BJ (cell line): ENCODE measurements at places on chromosomes 3 and 15.

DNA sequence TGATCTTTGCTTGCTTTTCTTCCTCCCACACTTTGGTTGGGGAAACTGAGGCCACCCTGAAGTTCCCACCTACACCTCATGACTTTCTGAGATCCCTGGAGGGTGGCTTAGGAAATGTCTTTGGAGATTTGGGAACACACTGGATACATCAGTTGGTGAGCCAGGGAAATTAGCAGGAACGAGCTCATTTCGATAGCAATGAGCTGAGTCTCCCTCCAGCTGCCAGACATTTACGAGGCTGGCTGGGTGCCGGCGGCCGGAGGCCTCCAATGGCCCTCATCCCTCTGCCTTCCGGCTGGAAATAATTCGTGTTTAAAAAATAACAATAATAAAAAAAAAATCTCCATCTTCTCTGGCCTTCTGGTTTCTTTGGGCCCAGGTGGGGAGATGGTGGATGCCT is 38.8 kb downstream of the SMAD6 start:
- no peak for DNase-seq

GRCh38 chr3:24387000-24387399 is 107.7 kb downstream of the THRB start:
- no peak for DNase-seq

- DNase-seq = no peak
Measured at GRCh38 chr3:134535186-134535970, 49.5 kb downstream of the CEP63 start.

DNA sequence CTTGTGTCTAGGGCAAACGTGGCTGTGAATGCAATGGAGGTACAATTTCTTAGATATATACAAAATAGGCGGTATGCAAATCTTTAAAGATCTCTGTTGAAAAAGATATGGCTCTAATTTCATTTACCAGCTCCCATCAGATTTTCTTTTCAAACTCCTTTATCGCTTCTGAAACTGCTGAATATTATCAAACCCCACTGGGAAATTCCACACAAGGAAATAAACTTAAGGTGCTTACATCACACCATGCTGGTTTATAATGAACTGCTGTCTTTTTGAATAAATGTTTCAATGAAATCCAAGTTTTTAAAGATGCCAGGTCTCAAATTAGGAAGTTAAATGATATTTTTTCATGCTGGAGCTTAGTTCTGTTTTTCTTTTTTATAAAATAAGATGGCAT is 102.5 kb upstream of the ICE2 start:
- no peak for DNase-seq

DNA sequence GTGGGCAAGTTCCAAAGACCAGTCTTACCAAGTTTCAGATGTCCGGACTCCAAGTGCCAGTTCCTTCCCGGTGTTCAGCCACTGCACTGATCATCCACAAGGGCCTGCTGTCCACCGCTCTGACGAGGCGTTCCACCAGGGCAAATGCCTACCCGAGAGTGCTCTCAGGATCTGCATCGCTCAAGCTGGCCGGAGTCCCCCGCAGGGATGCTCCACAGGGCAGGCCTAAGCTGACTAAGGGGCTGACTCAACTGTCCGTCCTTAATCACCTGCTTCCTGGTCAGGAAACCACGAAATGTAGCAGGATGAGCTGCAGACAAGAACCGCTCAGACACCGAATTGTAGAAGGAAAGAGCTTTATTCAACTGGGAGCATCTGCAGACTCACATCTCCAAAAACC is 341.6 kb downstream of the KCNH8 start:
- DNase-seq = no peak

- no peak for DNase-seq
Measured at GRCh38 chr15:56243163-56244037, at the start of gene RFX7. RFX7 (minus strand) TSS chr15:56243879; CDS start chr15:56243285, 594 bp downstream.

DNA sequence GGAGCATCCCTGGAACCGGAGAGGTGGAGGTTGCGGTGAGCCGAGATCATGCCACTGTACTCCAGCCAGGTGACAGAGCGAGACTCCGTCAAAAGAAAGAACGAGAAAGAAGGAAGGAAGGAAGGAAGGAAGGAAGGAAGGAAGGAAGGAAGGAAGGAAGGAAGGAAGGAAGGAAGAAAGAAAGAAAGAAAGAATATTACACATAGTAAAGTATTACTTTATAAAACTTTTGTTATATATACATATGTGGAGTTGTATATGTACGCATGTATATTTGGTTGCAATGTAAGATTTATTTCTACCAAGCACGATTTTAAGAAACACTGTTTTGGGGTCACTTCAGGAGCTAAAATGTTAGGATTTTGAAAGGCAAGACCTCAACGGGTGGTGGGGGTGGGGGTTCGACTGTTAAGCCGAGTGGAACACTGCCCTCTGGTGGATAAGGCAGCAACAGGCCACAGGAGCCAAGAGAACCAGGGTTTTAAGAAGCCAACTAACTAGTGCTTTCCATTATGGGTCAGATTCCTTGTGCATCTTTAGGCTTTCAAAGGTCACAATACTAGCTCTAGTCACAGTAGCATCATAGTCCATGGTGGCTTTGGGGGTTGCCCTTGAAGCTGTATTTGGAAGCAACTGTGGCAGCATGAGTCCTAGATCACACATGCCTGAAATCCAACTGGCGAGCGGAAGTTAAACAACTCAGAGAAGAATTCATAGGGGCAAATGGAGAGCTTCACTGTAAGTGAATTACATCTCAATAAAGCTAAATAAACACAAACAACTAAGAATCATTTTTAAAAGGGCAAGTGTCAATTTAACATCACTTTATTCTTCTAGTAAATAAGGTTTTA is 22.5 kb downstream of the GLB1 start:
- no peak for DNase-seq

GRCh38 chr3:194573680-194574437 is 59.4 kb downstream of the TMEM44 start:
- DNase-seq = no peak

DNA sequence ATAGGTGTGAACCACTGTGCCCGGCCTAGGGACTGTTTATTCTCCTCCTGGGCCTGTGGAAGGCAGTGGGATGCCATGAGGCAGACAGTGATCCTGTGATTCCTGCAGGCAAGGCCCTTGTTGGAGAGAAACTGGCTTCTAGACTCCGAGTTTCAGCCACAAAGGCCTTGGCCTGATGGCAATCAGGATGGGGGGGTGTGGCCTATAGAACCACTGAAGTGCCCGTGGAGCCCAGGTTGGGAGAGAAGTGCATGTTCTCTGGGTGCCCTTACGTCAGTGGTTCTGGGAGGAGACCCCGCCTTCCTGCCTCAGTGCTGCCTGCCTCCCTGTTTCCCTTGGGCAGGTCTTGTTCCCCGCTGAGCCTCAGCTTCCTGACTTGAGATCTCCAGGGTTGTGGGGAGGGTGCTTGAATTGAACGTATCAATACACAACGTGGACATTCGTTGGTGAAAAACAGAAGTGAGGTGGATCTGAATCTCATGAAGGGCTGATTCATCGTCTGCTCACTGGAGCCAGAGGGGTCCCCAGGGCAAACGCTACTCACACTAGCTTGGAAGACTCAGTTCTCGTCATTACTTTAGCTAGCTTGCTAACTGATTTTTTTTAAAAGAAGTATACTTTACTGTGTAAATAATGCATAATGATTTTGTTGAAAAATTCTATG is 31.8 kb downstream of the IRAK2 start:
- DNase-seq = no peak

DNA sequence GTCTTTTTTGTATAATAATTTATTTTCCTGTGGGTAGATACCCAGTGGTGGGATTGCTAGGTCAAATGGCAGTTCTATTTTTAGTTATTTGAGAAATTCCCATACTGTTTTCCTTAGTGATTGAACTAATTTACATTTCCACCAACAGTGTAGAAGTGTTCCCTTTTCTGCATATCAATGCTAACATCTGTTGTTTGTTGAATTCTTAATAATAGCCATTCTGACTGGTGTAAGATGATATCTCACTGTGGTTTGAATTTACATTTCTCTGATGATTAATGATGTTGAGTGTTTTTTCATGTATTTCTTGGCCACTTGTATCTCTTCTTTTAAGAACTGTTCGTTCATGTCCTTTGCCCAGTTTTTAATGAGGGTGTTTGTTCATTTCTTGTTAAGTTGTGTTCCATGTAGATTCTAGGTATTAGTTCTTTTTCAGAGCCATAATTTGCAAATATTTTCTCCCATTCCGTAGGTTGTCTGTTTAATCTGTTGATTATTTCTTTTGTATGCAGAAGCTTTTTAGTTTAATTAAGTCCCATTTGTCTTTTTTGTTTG is 713.3 kb upstream of the EPHA6 start:
- no peak for DNase-seq

DNA sequence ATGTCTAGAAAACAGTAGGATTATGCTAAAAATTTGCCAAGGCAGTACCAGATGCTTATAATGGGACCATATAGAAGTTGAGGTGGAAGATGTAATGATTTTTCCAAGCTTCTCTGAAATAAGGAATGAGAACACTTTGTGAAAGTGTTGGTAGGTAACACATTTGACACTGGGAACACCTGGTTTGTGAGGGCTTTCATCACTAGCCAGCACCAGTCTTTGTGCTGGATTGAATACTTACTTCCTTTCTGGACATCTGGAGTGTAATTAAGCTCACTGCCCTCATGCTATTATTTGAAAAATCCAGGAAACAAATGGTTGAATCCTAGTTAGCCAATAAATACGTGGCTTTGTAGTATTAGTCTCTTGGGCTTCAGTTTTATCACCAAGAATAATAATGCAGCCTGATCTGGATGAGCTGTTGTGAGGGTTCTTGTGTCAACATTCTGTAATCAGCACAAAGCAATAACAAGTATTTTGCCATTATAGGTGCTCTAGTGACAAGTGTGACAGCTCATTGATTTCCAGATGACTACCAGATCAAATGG is 12.9 kb downstream of the CCDC80 start:
- no peak for DNase-seq

GRCh38 chr3:170267793-170268192 is 45.6 kb downstream of the PRKCI start:
- no peak for DNase-seq

DNA sequence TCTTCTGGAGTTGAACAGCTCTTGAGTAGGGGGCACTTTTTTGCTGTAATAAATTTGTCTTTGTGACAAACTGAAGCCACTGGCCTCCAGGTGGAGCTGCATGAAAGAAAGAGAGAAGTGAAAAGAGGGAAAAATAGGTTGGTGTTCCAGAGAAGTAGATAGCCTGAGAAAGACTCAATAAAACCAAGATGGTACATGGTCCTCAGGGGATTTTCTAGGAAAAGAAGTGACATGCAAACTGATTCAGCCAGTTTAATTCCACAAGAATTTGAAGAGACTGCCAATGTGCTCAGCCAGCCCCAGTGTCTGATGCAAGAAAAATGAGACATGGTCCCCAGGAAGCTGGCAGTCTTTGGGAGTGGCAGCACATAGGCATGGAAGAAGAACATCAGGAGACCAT is 152.7 kb downstream of the CD47 start:
- no peak for DNase-seq

GRCh38 chr3:136678981-136679380 is 73.2 kb downstream of the STAG1 start:
- DNase-seq = no peak

DNA sequence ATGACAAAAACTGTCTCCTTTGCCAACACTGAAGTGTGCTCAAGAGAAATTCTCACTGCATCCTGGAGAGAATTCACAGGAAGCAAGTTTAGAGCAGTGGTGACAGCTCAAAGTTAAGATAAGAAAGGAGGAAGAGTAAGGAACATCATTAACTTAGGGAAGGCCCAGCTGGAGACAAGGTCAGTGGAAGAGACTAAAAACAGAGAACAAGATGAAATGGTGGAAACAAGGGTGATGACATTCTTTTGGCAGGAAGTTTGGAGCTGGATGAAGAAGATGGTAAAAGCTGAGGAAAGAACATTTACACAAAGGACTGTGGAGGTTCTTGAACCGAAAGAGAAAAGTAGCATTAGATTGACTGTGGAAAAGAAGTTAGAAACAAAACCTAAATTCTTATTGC is 6.7 kb upstream of the SUCLG2 start:
- no peak for DNase-seq

DNA sequence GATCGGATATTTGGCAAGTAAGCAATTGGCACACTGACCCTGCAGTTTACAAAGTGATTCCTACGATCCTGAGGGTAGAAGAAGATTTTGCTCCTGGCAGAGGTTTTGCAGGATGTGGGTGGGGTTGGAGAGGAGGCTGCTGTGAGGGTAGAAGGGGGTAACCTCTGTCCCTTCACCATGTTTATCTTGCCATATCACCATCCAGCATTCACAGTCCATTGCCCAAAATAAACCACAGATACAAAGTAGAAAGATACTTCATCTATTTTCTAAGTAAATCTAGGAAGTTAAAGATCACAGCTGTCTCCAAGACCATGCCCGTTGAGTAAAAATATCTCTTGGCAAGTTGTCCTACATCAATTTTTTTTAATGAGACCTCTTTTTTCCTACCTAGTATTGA is 51.6 kb downstream of the LIPC start:
- DNase-seq = no peak

GRCh38 chr3:154228561-154229216 is 95.6 kb downstream of the DHX36 start:
- DNase-seq = no peak

DNA sequence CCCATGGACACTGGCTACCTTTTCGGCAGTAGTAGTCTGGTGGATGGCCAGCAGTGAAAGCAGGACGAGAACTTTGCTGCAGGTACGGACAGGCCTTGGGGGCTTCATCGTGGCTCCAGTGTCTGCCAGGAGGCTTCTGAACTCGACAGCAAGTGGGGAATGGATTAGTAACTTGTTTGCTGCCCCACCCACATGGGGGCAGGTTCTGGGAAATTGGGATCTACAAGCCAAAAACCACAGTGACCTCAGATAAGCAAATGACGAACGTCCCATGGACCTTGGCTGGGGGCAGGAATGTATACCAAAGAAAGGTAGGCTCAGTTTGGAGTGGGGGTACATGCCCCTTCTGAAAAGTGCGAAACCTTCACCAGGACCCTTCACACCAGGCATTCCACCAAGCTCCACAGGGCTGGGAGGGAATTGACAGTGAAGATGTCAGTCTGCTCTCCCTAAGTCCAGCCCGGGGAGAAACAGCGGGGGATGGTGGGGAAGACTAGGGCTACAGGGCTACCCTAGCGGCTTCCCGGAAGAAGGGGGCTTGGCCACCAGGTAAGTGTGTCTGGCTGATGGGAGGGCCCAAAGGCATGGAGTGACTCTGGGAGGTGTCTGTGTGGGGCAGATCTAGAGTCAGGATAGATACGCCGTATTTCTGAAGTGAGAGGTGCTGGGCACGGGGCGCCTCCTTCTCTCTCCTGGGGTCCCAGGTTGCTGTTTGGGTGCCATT is at the start of gene ITIH4:
TSS of gene ITIH4 (minus strand) at position 138 of the 724 bp plus-strand sequence. CDS start at position 108, 30 bp downstream.
- DNase-seq = no peak

DNA sequence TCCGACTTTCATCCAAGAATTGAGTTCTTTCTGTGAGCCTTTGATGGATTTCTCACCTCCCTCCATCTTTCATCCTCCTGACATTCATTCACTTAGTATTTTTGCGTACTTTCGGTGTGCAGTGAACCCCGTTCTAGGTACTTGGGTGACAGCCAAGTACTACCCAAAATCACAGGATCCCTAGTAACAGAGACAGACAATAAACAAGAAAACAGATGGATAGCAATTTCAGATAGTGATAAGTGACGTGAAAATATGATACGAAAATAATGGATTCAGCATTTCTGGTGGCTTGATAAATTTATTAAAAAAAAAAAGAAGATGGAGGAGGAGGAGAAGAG is 264 bp upstream of the CMTM6 start:
- DNase-seq = no peak
